ENCODE measurements at places on chromosomes 12 and 14.

- no peak for DNase-seq
These were observed 60.5 kb downstream of the APPL2 start for GRCh38 chr12:105175397-105175990.

DNA sequence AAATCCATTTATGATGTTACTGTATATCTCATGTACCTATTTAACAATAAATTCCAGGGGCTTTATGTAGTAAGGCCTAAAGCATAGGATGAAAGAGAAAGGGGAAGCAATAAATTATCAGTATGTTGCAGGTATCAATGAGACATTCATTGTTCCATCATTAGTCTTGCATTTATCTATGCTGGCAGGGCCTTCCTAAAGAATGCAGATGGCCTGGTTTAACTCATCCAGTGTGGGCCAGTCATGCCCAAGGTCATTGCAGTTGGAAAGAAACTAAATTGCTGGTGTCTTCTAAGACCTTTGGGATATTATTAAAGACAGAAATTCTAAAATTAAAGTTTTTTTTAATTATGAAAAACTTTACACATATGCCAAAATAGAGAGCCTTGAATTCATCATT, 98.3 kb downstream of the AVPR1A start:
- no peak for DNase-seq

- peak; percentile 16 for DNase-seq
These were observed 13.9 kb downstream of the GALNT6 start for GRCh38 chr12:51377099-51377984.

DNA sequence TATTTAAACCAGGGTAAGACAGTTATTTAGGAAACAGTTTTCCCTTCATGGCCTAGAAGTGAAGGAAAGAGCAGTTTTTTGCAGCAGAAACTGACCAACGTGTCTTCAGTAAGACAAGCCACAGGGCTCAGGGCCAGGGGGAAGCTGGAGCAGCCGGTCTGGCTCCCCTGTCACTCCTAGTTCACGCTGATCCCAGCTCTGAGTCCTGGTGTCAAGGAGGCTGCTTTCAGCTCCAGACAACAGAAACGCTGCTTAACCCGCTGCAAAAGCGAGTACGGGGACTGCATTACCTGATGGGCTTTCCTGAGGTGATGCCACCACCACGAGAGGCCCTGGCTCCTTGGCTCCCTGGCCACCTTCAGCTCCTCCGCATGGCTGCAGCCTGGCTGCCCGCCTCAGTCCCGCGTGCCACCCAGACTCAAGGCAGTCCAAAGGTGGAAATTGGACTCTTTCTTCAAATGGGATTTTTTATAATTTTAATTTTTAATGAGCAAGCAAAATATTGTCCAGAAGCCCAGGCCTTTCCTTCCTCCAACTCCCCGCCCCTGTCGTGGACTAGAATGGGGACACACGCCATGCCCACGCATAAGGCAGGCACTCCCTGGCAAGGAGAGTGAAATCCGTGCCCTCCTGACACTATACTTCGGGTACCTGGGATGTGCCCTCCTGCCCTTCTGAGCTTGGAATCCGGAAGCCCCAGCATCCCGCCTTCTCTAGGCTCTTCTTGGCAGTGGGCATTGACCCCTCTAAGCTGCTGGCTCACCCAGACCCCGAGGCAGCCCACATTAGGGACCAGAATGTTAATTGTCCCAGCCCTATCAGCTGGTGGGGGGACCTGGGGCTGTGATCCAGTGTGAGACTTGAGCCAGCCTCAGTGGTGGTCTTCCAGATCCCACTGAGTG, 85.0 kb downstream of the PAPOLA start:
- no peak for DNase-seq

DNA sequence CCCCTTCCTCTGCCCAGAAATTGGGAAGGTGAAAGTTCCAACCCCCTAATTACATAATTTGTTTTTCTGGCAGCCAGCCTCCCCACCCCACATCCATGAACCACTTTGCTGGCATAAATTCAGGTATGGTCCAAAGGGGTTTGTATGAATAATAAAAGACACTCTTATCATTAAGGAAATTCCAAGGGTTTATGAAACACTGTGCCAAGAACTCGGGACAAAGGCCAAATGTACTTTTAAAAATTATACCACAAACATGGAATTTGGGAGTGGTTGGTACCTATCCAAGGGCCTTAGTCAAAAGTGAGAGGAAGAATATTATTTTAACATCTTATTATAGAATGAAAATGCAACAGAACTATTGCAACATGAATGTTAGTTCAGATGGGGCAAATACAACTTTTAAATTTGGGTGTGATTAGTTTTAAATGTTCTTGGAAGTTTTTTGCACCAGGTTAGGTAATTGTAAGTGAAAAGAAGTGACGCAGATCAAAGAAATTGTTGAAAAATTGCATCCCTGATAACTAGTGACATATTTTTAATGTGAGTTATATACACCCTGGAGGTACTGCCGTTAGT, 217.8 kb downstream of the TMEM117 start:
- no peak for DNase-seq

- no peak for DNase-seq
These were observed 6.8 kb downstream of the KRT71 start for GRCh38 chr12:52546126-52546525.

DNA sequence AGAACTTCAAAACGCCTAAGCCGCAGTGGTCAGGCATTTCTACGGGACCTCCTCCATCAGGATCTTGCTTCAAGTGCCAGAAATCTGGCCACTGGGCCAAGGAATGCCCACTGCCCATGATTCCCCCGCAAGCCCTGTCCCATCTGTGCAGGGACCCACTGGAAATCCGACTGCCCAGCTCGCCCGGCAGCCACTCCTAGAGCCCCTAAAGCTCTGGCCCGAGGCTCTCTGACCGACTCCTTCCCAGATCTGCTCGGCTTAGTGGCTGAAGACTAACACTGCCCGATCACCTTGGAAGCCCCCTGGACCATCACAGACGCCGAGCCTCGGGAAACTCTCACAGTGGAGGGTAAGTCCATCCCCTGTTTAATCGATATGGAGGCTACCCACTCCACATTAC, 1113.0 kb upstream of the TMEM132C start:
- DNase-seq, result no peak

- no peak for DNase-seq
These were observed 47.5 kb downstream of the IFT81 start for GRCh38 chr12:110171636-110172035.

GRCh38 chr14:70670992-70671651, 29.4 kb downstream of the TTC9 start:
- DNase-seq, result no peak

DNA sequence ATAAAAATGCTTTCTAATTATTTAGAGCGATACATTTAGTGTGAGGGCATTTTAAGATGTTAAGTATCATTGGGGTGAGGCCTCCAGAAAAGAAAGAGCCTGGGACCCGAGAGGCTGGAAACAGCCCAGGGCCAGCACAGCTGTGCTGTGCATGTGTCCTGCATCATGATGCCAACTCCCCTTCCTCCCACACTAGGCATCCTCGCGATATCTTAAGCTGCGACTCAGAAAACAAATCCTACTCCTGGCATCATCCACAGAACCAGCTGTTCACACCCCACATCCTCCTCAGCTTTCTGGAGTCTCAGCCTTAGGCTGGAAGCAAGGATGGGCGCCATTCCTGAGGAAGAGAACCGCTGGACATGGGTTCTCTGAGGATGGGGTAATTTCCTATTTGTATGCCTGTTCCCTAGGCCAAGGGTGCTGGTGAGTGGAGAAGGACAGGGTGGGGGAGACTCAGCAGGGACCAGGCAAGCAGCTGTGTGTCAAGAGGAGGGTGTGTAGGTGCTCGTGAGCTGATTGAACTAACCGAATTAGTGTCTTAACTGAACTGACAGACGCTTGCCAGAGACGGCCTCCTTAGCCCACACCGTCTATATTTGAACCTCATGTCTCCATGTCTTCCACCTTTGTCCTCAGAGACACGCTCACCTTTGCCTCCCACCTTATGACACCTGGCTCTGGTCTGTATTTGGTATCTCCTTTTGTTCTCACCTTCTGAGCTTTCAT, 15.6 kb upstream of the MCRS1 start:
- DNase-seq, result no peak

DNA sequence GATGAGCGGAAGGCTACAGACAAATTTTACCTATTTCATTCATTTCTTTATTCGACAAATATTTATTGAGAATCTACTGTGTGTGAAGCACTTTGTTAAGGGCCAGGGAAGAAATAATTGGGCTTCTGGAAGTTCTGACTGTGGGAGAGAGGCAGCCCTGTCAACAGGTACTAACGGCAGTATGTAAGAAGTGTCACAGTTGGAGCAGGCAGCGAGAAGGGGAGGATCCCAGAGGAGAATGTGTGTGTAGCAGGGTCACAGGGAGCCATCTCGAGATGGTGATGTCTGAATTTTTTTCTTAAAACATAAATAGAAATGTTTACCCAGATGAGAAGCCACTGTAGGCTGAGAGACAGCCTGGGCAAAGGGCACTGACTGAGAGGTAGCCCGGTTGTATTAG, 163.3 kb upstream of the SLC38A2 start:
- no peak for DNase-seq

DNA sequence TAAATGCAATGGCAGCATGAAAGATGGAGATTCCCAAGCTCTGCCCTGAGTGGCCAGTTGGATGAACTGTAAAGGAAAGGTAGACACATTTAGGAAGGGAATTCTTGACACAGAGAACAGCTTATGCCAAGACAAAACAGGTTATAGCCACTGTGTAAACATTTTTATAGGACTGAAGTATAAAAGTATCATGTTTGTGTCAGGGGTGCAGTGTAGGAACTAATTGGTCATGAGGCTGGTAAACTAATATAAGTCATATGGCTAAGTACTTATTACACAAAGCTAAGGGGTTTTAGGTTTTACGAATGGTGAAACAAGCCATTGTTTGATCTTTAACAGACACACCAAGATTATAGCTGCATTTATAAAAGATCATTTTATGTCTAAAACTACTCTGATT, 207.7 kb upstream of the SLC16A7 start:
- no peak for DNase-seq

DNA sequence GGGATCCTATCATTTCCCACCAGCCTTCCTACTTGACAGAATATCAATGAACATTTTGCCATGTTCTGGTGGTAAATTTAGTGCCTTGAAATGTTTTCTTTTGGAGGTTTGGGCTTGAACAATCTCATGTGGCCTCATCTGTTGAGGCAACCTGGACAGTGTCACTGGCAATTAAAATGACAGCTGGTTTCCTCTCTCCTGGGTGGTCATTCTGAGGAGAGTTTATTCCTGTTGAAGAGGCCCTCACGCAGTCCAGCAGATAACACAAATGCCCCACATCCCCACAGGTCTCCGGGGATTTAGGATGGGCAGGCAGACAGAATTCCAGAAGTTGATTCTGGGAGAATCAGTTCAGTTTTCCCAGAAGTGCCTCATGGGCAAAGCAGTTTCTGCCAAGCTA, 41.9 kb downstream of the MMAB start:
- DNase-seq, result no peak

DNA sequence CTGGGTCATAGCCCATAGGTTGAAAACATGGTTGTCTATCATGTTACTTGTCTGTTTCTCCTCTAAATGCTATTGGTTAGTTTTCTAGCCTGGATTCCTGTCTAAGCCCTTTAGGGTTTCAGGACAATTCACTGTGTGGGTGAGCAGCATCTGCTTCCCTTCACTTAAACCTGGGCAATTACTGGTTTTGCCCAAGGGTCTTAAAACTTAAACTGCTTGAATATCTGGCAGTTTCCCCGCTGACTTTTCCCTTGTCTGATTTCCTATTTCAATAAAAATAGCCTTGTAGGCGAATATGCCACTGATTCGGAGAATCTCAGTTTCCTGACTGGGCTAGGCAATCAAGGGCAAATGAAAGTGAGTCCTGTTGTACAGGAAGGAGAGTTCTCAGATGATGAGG, 138.7 kb upstream of the FGD4 start:
- no peak for DNase-seq

- DNase-seq, result no peak
These were observed 27.8 kb downstream of the FAM222A start for GRCh38 chr12:109741286-109741969.

DNA sequence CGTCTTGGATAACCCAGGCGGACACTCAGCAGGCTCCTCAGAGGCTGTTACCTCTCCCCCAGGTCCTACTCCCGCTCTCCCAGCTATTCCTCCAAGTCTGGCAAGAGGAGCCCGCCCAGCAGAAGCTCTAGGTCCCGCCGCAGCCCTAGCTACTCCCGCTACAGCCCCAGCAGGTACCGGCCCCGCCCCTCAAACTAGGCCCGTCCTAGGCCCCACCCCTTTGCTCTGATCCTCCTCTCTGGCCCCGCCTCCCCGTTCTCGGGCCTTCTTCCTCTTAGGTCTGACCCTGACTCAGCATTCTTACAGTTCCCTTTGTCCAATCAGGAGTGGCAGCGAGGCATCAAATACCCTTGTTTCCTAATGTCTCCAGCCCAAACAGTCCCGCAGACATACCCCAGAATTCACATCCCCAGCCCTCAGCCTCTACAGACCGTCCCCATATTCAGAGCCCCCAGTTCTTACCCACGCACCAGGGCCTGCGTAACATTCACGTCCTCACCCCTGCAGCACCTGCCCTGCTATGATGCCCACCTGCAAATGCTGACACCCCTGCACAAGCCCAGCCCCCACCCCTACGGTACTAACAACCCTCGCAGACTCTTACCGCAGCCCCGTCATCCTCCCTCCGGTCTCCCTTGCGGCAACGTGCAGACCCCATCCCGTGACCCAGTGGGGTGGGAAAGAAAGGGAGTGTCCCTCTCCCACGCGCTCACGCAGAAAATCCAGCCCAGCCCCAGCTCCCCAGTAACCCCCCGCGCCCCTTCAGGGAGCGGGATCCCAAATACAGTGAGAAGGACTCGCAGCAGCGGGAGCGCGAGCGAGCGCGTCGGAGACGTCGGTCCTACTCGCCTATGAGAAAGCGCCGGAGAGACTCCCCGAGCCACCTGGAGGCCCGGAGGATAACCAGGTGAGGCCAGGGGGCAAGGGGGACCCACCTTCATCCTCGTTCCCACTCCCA, 25.0 kb upstream of the HSPB8 start:
- DNase-seq, result no peak

DNA sequence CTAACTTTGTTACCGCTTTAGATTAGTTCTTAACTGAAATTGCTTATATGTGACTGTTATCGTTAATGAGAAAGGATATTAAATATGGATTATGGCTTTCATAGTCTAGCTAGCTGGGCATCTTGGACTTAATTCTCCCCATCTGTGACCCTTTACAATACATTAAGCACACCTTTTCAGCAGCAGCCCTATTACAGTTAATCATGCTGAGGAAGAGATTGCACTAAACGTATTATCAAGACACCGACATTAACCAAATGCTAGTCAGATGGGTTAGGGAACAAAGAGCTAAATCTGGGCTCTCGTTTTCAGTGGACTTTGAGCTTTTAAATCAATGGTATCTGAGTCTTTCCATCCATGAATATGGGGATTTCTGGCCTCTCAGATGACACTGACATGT, 447.5 kb upstream of the DCN start:
- no peak for DNase-seq

GRCh38 chr12:78599366-78599765, 265.2 kb upstream of the SYT1 start:
- no peak for DNase-seq
